AG08395 (cell line): ENCODE measurements at places on chromosomes 7 and 10.

GRCh38 chr10:23111517-23112286 is 16.3 kb downstream of the MSRB2 start:
- DNase-seq = no peak

- no peak for DNase-seq
These were observed 2.2 kb downstream of the ARHGAP21 start for GRCh38 chr10:24721229-24722106.

DNA sequence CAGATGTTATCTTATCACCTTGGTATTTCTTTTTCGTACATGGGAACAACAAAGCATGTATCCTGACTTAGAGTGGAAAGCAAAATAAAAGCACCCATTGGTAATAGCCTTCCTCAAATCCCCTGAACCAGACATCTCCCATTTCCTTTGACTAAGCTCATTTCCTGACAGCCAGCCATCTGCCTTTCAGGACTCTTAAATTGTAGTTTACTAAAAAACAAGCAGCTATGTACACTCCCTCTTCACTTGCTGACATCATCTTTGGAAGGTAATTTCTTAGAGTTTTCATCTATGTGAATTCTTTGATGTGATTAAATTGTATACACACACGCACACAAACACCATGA is 40.7 kb downstream of the ARL4A start:
- DNase-seq = no peak

GRCh38 chr10:36469585-36469984 is 655.8 kb upstream of the ANKRD30A start:
- peak; percentile 41 for DNase-seq

GRCh38 chr10:92757066-92757710 is 67.4 kb downstream of the HHEX start:
- DNase-seq = peak; percentile 71

DNA sequence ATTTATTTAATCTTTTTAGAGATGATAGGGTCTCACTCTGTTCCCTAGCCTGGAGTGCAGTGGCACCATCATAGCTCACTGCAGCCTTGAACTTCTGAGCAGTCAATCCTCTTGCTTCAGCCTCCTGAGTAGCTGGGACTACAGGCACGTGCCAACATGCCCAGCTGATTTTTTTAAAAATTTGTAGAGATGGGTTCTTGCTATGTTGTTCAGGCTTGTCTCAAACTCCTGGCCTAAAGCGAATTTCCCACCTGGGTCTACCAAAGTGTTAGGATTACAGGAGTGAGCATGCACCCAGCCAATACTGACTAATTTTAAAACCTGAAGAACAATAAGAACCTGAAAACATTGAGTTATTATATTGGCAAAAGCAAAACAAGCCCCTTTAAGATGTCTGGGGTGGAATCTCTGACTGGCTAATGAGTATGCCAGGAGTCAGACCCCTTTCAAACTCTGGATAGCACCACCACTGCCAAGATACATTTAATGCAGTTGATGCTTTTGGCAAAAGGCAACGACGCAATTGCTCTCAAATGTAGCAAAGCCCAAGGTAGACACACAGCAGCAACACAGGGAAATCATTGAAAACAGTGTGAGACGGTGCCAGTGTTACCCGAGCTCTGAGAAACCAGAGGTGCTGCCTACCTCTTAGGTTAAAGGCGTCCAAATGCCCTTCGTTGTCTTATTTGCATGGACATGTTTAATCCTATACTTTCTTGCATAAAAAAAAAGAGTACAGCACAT is 40.7 kb upstream of the TOMM7 start:
- DNase-seq = no peak
